RPMI7951 (cell line): ENCODE measurements at places on chromosomes 11 and 22. TPM values are rescaled to one million over a fixed set of nuclear protein-coding genes. Genes with fewer than 3 reads are reported as not detected.

Gene COMT
- 125 and 152 TPM in 2 replicates for total RNA-seq

DNA sequence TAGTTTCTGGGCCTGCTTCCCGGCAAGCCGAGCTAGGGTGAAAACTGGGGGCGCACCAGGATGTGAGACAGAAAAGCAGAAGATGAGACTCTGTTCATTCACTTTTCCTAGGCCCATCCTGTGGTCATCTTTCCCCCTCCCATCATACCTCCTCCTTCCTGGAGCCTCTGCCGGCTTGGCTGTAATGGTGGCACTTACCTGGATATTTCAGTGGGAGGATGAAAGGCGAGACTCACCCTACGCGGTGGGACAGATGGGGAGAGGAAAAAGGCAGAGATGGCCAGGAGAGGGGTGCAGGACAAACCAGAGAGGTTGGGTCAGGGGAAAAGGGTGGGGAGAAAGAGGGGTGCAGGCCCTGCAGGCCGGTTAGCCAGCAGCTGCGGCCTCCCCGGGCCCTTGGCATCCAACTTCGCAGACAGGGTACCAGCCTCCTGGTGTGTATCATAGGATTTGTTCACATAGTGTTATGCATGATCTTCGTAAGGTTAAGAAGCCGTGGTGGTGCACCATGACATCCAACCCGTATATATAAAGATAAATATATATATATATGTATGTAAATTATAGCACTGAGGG is 41.5 kb upstream of the NNMT start:
- no peak for DNase-seq

DNA sequence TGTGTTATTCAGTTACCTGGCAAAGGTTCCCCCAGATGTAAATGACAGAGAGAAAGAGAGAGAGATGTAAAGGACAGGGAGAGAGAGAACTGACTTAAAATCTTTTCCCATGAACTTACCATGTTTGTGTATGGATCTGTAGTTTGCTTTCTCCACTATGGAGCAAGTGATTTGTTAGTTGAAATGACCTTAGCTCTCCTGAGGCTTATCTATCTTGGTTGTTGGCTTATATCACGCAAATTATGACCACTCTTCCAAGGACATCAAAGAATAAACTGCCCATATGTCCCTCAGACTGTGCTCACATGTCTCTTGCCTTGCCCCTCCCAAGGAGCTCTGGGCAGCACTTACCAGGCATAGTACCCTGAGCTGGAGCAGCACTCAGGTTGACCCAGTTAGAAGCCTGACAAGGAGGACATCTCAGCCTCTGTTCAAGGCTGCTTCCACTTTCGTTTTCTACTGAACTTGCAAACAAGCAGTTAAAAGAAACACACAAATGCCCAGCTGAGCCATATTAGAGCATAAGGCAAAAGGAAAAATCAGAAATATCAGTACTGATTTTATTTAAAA is 95.3 kb upstream of the RCN1 start:
- DNase-seq: peak; percentile 66

- peak; percentile 11 for DNase-seq
Observed at GRCh38 chr11:8389029-8389996, 125.6 kb upstream of the LMO1 start.

Gene MS4A3
- total RNA-seq: not detected in 2 replicates

Gene SLC6A5
- total RNA-seq: not detected in 2 replicates

DNA sequence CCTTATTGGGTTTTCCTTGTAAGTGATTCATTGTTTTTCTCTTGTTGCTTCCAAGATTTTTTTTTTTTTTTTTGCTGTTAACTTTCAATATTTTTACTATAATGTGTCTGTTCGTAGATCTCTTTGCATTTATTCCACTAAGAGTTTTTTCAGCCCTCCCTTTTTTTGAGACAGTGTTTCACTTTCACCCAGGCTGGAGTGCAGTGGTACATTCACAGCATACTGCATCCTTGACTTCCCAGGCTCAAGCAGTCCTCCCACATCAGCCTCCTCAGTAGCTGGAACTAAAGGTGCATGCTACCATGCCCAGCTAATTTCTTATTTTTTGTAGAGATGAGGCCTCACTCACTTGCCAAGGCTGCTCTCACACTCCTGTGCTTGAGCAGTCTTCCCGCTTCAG is 1282.0 kb upstream of the CNTN5 start:
- DNase-seq: no peak

GRCh38 chr22:32831584-32831983 is 30.1 kb downstream of the TIMP3 start:
- no peak for DNase-seq

DNA sequence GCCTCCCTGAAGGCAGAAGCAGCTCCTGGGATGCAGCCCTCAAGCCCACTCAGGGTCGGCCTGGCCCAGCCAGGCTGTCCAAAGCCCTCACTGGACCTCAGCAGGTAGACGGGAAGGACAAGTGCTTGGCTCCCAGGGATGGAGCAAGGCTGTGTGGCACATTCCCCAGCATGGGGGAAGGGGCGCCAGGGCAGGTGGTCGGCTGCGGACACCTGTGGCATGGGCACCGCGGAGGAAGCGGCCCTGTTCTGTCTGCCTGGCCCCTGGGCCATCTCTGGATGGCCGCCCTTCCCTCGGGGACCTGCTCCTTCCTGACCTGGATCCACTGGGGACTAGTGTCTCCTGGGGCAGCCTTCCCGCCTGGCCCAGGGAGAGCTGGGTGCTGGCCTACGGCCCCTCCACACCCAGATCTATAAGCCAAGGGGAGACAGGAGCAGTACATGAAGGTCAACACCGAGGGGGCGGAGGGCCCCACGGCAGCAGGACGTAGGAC is 26.0 kb downstream of the CHID1 start:
- no peak for DNase-seq

GRCh38 chr11:25423436-25424199 is 908.3 kb upstream of the ANO3 start:
- no peak for DNase-seq

GRCh38 chr11:129694966-129695365 is 120.7 kb upstream of the TMEM45B start:
- peak; percentile 58 for DNase-seq

Gene MS4A1
- not detected in 2 replicates for total RNA-seq

GRCh38 chr22:48941033-48941902 is 886.4 kb downstream of the BRD1 start:
- DNase-seq: no peak

Gene NRXN2
- total RNA-seq: 0.10 and 0.36 TPM in 2 replicates

DNA sequence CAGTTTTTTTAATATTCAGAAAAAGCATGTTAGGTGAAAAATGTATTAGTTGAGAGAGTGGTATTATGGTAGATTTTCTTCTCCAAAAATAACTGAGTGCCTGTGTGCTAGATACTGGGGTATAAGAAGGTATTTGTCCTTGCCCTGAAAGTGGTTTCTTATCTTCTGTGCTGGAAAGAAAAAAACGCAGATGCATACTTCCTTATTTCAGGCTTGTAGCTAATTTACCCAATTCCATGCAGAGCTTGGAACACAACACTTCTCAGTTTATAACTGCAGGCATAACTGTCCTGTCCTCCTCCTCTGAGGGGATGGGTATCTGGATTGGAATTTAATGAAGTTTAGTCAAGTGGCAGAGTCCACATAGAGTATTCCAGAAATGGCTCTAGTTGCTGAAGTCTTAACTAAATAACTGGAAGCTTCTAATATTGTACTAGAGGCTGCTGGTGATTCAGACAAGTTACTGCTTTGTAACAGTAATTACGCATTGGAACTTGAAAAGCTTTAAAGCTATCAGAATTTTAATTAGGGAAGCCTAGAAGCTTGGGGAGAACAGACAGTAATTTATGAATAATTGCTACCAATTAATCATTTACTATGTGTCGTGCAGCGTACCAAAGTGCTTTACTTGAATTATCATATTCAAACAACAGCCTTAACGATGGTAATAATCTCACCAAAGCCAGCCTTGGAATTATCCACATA is 12.7 kb upstream of the C11orf91 start:
- no peak for DNase-seq

Gene ACR
- not detected in 2 replicates for total RNA-seq

DNA sequence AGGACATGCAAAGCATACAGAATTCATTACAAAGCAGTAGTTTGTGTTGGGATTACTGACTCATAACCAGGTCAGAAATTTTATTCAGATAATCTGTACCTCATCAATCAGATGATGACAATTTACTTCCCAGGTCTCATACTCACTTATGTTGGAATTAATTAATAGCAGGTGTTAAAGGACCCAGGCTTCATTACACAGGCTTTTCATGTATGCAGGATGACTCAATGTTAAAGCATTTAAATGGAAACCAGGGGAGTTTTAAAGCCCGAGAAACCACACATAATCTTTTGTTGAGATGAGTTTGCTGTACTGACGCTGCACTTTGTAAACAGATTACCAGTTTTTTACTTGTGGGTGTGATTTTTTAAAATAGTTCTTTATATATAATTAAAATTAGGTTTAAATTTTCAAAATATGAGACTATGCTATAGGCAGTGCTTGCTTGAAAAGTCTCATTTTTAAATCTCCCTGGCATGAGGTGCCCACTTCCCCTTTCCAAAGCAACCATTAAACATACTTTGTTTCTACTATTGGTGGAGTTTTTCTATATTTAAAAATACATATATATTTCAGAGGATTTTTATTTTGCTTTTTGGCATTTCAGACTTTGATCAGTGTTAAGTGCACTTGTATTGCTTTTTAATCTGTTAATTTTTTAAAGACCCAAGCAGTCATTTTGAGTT is 41.0 kb downstream of the CEP57 start:
- peak; percentile 92 for DNase-seq

Gene GAS2L1
- total RNA-seq: 10.9 and 17.1 TPM in 2 replicates

DNA sequence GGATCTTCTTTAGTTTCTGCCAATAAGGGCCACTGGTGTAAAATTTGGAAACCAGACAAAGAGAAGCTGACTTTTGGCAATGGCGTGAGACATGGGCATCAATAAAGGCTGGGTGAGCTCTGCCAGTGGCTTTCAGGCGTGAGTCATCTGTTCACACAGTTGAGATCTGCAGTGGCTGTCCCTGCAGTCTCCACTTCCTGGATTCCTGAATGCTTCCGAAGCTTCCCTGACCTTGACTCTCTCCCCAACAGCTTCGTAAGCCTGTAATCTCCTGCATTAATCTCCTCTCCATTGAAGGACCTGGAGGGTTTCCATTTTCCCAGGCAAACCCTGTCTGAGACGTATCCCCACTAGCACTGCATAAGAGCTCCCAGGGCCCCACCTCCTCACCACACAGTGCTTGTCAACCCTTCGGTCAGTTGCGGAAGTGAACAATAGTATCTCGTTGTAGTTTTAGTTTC is 574.7 kb downstream of the TBC1D22A start:
- peak; percentile 99 for DNase-seq

DNA sequence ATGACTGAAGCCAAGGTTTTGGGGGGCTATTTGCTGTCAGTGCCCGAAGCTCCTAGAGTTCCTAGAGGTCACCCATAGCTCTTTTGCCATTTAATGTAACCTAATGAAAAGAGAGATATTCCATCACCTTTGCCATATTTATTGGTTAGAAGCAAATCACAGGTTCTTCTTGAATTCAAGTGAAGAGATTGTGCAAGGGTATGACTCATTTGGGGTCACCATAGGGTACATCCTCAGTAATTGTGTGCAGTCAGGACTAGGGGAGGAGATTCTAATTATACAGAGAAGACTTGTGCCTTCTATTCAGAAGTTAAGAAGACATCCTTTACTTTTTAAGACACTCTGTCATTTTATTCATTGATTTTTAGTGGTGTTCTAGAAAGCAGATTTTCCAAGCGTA is 6.9 kb upstream of the PRAME start:
- peak; percentile 49 for DNase-seq

DNA sequence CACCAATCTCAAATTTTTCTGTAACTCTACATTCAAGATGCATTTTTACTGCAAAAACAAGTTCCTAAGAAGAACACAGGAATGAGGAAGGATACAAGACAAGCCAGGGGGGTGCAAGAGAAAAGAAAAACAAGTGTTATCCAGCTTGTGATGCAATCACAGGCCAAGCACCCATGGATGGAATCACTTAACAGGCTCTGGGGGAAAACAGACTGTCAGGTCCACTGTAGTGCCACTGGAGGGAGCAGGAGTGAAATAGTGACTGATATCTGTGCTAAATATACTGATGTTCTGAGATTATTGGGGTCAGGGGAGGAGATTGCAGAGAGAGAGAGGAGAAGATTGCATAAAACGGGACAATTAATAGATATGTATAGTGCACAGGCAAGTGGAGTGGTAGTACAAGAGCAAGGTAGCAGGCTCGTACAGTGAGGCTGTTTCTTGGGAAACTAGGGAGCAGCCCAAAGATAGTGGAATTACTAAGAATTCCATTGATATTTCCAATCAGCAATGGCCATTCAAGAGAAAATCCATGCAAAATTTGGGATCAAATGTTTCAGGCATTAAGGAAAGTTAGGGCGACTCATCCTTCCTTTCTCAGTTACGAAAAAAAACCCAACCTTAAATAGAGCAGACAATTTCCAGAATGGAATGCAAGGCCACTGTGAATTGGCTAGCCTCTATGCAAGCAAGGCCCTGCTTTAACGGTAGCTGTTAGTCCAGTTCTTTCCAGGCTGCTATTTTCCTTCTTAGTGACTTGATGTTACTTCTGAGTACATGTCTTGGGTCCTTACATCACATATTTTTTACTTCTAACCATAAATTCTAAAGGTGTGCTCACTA is 52.2 kb upstream of the CEP126 start:
- peak; percentile 66 for DNase-seq

Gene TCIRG1
- total RNA-seq: 39.2 and 47.5 TPM in 2 replicates

DNA sequence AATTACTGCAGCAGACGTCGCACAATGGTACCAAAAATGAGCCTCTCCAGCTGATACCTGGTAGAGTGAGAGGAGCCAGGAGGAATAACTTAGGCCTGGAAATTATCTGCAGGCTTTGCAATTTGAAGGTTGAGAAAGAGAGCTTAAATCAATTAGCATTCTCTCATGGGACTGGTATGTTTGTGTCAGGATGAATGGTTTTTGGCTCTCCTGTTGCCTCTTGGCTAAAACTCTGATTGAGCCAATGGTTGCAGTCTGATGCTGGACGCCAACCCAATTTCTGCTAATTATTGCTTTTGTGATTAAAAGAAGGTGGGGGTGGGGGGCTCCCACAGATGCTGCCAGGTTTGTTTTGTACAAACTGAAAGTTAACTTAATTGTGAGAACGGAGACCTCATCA is 12.5 kb upstream of the NELL1 start:
- DNase-seq: no peak

Gene SCGB2A2
- not detected in 2 replicates for total RNA-seq

- no peak for DNase-seq
Observed at GRCh38 chr11:63583357-63583677, 20.1 kb upstream of the PLAAT2 start.

Gene LDLRAD3
- total RNA-seq: 3.8 TPM in 2 replicates

GRCh38 chr11:15965562-15966250 is 390.6 kb downstream of the SOX6 start:
- DNase-seq: no peak

Gene C11orf97
- total RNA-seq: not detected in 2 replicates

DNA sequence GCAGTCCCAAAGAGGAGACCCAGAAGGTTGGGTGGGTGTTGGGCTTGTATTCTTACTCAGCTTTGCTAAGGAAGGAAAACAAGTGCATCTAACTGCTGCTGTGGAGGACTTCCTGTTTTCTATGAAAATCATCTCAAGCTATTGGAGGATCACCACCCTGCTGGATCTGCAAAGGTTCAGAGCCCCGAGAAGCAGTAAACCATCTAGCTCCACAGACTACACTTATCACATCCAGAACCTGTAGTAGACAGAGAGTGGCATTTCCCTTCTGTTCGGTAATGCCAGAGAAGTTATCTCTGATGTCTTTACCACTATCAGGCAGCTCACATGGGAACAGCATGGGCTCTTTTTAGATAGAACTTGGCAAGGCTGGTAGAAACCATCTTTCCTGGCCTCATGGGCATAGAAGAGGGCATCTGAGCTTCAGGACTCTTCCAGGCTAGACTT is 21.7 kb downstream of the KCNJ1 start:
- DNase-seq: no peak

- no peak for DNase-seq
Observed at GRCh38 chr11:6928916-6929315, 2.7 kb downstream of the ZNF215 start.

Gene GLB1L2
- total RNA-seq: 0.24 TPM in 1 of 2 replicates, not detected in the other

Gene SLC37A2
- total RNA-seq: 153 and 174 TPM in 2 replicates

Gene APOA5
- total RNA-seq: not detected in 2 replicates

Gene THOC5
- 45.1 and 52.0 TPM in 2 replicates for total RNA-seq
